ENCODE measurements at places on chromosomes 12 and 14. TPM values are rescaled to one million over a fixed set of nuclear protein-coding genes. Genes with fewer than 3 reads are reported as not detected.

The NKX2-1 gene
- not detected for total RNA-seq

The GPR84 gene
- not detected for total RNA-seq

The TPH2 gene
- total RNA-seq: not detected

The GON7 gene
- 29.5 TPM for total RNA-seq

The TCP11L2 gene
- total RNA-seq: 27.2 TPM

The ADSS1 gene
- total RNA-seq: 2.3 TPM

The OR10G3 gene
- total RNA-seq: not detected

The OS9 gene
- 141 TPM for total RNA-seq
